ENCODE measurements at places on chromosomes 2 and 18.

- DNase-seq, result no peak
These were observed 34.9 kb downstream of the MEX3C start for GRCh38 chr18:51162617-51163016.

GRCh38 chr2:238898534-238899281 lies 50.8 kb downstream of the TWIST2 start:
- no peak for DNase-seq

DNA sequence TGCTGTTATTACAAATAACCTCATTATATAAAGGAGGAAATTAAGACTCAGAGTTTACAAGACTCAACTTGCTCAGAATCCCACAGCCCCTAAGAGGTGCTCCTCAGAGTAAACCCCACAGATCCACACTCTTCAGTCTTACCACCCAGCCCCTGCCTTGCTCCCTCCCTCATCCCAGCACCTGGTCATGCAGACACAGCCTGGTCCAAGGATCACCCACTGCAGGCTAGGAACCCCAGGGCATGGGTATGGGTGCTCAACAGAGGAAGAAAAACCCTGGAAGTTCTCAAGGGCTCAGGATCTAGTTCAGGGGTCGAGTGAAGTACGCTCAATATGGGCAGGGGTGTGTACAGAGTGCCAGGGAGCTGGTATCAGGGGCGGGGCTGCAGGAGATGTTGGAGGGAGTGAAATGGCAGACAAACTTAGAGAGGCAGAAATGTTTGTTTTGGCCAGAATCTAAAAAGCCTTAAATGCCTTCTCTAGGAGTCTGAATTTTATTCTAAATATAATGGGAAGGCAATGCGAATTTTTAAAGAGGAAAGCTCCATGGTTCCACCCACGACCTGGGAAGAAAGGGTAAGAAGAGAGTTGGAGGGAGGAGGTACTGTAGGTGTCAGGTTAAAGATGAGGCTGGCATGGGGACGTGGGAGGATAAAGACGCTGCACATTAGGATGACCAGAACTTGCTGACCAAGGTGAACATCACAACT lies 79.1 kb upstream of the MGAT4A start:
- no peak for DNase-seq

- DNase-seq, result no peak
These were observed 71.1 kb upstream of the SH3BP4 start for GRCh38 chr2:234880551-234881211.

DNA sequence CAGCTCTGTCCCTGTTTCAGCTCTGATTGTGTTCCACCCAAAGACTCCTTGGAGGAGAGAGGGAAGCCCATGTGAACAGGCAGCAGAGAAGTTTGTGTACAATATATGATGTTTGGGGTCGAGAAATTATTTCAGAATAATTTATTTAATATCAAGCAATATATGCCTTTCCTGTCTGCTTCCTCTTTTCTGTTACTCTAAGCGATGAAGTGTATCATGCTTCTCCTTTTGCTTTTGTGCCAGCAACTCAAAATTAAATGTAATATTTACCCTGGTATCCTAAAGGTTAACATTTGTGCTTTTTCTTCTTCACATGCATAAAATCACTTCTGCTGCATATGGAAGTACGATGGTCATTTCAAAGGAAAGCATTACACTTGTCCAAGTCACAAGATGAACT lies 2.4 kb upstream of the NTSR2 start:
- no peak for DNase-seq

DNA sequence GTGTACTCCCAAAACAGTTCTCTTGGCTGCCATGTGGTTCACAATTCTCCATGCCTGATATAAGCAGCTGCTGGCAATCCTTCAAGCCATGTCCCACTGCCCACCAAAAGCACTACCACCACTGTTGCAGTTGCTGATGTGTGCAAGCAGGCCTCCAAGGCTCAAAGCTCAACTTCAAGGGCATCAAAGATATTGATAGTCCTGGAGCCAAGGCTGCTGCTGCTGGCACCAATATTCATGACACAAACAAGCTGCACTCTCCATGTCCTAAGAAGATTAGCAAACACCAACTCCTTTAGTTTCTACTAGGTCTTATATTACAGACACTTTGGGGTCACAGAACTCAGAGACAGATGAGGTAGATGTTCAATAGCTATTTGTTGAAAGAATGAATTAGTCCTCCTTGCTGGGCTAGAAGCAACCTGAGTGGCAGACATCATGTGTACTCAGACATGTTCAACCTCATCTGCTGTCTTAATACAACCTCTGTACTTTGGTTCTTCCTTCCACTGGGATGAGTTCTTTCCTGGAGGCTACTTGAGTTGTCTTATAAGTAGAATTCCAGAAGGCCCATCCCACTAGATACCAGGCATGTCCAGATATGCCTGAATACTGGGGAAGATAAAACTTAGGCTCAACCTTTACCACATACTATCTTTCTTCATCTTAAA lies 104.5 kb upstream of the UGP2 start:
- no peak for DNase-seq

Measured in hypothalamus (tissue), 51 donors.